ENCODE measurements at places on chromosomes 1 and 21.

- no peak for DNase-seq
Observed at GRCh38 chr1:221717485-221717853, 24.4 kb downstream of the DUSP10 start.

DNA sequence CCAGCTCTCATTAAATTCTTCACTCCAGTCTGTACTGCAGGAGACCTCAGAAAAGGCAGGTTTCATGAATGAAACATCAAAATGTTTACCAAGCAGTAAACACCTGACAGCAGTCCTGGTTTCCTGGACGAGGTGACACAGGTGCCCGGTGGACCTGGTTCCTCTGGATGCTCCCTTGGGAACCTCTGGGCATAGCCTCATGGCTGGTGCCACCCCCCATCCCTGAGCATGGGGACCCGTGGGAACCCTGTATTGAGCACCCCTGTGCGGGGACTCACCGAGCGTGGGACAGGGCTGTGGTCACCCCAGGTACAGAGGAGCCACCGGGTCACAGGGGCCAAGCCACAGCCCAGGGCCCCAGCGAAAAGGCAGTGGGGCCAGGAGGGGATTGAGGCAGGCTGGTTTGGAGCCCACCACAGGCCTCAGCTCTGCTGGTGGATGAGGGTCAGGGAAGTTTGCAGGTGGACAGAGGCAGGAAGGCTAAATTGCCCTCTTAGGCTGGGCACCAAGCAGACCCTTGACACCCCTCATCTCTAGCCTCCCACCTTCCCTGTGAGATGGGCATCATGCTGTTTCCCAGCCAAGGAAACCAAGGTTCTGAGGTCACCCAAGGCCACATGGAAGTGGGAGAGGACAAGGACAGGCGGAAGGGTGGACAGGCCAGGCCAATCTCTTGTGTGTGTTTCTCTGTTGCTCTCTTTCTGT, 158.4 kb downstream of the PTPRU start:
- no peak for DNase-seq

- no peak for DNase-seq
Observed at GRCh38 chr21:44013380-44014088, 1.4 kb downstream of the TRAPPC10 start.

GRCh38 chr1:194833111-194833510, 1646.7 kb upstream of the B3GALT2 start:
- DNase-seq = no peak

DNA sequence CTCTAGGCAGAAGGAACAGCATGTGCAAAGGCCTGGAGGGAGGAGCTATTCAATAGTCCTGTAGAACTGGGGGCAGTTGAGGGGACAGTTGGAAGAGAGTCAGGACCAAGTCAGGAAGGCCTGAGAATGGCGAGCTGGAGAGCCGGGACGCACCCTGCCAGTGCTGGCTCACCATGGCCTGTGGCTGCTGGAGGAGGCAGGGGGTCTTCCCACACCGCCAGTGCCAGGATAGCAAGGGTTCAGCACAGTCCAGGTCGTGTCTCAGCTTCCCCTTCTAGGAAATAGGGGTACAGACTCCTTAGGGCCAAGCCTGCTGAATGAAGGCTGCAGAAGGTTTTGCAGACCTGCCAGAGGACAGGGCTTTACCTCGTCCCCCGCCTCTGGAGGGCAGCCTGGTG, 7.3 kb downstream of the PODN start:
- no peak for DNase-seq

GRCh38 chr1:19433719-19433998, 51.7 kb downstream of the CAPZB start:
- DNase-seq = no peak

DNA sequence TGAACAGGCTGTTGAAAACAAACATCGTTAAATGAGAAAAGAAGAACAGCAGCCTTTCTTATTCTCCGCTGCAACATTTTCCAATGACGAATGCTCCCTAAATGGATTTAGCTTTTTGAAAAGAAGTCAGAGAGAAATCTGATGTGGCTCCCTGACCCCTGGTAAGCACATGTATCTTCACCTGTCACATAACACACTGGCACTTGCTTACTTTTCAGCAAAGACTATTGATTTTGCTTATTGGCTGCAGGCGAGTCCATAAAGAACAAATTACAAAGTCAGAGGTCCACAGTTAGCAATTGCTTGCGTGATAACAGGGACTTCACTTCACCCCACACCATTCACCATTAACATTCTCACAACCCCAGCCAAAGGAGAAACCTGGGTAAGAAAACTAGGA, 362.8 kb downstream of the GPATCH2 start:
- no peak for DNase-seq

DNA sequence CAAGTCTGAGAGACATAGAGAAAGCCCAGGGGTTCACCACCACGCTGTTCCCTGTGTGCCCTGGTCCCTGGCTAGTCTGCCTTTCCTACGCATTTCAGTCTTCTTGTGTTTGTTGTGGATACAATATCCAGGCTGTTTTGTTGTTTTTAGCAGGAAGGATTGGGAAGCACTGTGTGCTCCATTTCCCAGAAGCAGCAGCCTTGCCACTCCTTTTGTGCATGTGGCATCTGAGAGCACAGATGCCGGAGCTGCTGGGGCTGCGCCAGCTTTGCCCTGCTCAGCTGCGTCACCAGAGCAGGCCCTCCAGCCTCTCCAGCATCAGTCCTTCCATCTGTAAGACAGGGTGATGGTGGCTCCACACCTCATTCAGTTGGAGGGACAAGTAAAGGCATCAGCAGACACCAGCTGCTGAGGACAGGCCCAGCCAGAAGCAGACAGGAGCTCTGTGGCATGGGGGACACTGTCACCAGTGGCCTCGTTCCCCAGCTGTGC, 94.4 kb upstream of the COL6A1 start:
- DNase-seq = peak; percentile 80

- no peak for DNase-seq
Observed at GRCh38 chr1:53705446-53706096, 33.4 kb downstream of the GLIS1 start.

DNA sequence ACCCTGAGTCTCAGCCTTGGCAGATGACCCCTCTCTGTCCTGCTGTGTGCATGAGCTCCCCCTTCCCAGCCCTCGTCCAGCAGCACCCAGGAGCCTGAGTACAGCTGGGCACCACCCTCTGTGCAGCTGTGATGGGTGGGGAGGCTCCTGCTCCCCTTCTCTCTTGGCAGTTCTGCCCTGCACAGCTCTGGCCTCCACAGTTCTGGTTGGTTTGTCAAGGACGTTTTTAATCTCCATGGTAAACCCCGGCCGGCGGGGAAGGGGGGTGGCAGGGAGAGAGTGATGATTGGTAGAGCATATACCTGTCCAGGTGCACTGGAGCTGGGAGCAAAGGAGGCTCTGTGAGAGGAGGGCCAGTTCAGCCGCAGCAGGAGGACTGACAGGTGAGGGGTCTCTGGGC, at the start of gene CLCNKA:
Gene CLCNKA, plus strand, starts transcription at position 356 of the 400 bp plus-strand sequence. CDS start 584 bp downstream, outside the sequence.
- no peak for DNase-seq

- no peak for DNase-seq
Observed at GRCh38 chr1:4584449-4584848, 70.0 kb upstream of the AJAP1 start.

DNA sequence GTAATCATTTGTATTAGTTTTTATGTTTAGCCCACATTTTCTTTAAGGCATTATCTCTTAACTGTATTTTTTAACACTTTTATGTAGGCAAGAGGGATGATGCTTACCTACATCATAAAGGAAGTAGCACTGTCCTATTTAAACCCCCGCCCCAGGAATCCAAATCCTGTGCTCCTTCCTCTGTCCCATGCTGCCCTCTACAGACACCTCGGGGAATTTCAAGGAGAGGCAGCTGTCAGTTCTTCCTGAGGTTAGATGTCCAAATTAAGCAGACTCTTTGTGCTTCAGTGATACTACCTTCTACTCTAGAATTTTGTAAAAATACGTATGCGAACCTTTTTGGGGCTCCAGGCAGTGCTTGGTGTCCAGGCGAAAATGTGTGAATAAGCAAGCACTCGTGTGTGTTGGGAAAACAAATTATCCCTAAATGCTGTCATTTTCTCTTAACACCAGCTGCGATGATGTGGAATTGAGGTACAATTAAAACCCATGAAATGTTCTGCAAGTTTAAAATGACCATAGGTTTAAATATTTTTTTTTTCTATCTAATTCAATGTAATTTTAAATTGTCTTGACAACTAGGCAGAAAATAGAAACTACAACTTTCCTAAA, 19.2 kb downstream of the CRCT1 start:
- DNase-seq = no peak

DNA sequence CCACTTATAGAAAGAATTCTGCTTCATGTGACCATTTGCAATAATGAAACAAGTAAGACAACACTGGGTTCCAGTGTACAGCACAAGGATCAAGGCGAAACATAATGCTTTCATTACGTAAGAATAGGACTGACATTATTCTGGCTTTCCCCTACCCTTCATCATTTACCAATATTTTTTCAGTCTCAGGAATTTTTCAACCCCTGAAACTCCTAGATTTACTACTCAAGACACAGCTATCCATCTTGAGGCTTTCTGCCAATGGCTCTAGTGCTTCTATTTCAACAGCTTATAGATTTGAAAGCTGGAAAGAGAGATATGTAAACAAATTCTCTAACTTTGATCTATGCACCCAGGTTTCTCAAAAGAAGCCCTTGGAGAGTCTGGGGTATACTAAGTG, 48.4 kb downstream of the WLS start:
- no peak for DNase-seq
